ENCODE measurements at places on chromosomes 7 and 10. TPM values are rescaled to one million over a fixed set of nuclear protein-coding genes. Genes with fewer than 3 reads are reported as not detected.

Gene OR6V1
- total RNA-seq, result not detected

Gene ITPRID1
- not detected for total RNA-seq

Gene EN2
- not detected for total RNA-seq

Gene IFIT3
- 2.7 TPM for total RNA-seq

Gene NPY4R
- total RNA-seq, result not detected

Gene GRM3
- total RNA-seq, result not detected

Gene LBX1
- not detected for total RNA-seq

Gene IFIT1B
- not detected for total RNA-seq

Gene ZNF485
- total RNA-seq, result 4.7 TPM

Gene FLNC
- 0.11 TPM for total RNA-seq

Gene CAMK2B
- 0.04 TPM for total RNA-seq

Gene RAB19
- 0.15 TPM for total RNA-seq

Gene SFTPA1
- not detected for total RNA-seq

Gene LLCFC1
- total RNA-seq, result not detected

Gene THAP5
- 20.8 TPM for total RNA-seq

Gene ATP6V0E2
- 2.7 TPM for total RNA-seq

Gene SEMA3C
- total RNA-seq, result 111 TPM

Gene LRRN3
- total RNA-seq, result 0.16 TPM

Gene XRCC2
- 4.6 TPM for total RNA-seq

Gene HTRA1
- total RNA-seq, result 420 TPM

Gene C10orf71
- total RNA-seq, result not detected

Gene PTF1A
- not detected for total RNA-seq

Gene SH3PXD2A
- 26.0 TPM for total RNA-seq

Gene PLPP4
- 2.0 TPM for total RNA-seq
